ENCODE measurements at places on chromosomes 2 and 18.

DNA sequence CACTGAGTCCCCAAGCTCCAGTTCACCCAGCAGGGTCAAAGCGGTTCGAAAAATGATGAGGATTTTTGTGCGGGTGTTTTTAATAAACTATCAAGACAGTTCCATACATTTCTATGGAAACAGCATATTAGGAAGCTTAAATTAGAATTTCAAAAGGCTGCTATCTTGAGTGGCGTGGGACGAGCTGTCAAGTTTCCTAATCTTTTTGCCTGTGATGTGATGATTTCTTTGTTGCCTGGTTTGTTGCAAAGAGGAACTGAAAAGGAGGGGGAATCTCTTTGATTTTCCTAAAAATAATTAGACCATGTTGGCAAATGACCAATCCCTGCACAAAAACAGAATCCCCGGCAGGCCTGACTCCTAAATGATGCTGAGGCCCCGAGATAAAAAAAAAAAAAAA is 66.1 kb upstream of the ATG16L1 start:
- DNase-seq, result no peak

DNA sequence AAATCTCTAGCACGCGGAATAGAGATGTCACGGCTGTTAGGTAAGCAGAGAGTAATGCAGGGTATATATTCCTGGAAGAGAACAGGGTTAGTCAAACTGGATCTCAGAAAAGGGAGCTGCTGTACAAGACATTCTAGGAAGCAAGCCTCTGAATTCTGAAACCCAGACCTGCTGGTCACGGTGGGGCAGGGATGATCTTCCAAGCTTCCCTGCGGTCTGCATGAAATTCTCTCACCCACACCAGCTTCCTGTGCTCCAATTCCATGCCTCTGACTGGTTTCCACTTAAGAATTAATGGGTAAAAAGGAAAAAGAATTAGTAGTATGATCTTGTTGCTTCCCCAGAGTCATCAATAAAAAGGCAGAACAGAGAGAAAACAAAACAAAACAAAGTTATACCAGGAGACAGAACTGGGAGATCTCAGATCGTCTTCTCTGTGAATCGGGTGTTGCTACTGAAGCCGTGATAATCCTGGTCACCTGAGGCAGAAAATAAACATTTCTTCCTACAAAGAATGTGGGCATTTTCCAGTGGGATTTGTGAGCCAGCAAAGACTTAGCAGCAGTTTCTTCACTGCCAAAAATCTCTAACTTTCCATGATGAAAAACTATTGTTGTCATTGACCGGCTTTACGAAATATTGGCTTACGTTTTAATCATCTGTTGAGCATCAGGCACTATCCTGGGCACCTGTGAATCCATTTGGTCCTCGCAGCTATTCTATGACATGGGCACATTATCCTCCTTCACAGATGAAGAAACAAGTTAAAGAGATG is 5.3 kb upstream of the CYP27C1 start:
- DNase-seq, result no peak

DNA sequence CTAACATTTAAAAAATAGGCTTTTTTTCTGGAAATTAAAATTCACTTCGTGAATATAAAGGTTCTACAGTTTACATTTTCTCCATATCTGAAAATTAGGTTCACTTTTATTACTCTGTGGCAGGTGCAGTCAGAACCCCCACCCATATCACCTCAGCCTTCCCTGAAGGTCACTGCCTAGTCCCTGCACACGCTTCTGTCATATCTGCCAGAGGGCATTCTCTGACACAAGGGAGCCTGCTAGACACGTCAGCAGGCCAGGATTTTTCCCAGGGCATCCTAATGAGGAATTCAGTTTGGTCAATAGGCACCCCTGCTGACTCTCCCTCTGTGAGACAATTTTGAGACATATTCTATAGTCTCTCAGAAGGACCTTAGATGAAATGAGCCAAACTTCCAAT is 475.7 kb upstream of the PKDCC start:
- no peak for DNase-seq

DNA sequence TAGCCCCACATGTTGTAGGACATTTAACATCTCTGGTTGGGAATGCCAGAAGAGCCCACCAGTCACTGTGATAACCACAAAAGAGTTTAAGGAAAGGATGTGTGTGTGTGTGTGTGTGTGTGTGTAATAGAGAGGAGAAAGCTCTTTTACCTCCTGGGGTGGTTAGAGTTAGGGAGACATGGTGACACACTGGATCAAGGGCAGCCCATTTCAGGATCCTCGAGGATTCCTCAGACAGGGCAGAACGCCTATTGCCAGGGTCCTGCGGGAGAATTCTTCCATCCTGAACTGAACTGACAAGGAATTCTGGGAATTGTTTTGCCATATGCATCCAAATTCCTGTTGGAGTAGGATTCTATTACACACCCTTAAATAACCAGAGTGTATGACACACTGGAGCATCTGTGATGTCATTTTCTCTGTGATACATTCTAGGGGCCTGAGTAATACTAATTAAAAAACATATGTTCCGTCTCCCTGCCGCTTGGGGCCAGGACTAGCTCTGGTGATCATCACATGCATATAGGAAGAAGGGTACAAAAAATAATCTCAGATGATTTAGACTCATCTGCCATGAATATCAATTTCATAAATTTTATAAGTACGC is 156.4 kb upstream of the MMADHC start:
- no peak for DNase-seq

- DNase-seq, result no peak
Observed at GRCh38 chr2:135124924-135125886, 73.1 kb downstream of the RAB3GAP1 start.

- no peak for DNase-seq
Observed at GRCh38 chr2:201345625-201346213, 11.4 kb downstream of the FLACC1 start.

DNA sequence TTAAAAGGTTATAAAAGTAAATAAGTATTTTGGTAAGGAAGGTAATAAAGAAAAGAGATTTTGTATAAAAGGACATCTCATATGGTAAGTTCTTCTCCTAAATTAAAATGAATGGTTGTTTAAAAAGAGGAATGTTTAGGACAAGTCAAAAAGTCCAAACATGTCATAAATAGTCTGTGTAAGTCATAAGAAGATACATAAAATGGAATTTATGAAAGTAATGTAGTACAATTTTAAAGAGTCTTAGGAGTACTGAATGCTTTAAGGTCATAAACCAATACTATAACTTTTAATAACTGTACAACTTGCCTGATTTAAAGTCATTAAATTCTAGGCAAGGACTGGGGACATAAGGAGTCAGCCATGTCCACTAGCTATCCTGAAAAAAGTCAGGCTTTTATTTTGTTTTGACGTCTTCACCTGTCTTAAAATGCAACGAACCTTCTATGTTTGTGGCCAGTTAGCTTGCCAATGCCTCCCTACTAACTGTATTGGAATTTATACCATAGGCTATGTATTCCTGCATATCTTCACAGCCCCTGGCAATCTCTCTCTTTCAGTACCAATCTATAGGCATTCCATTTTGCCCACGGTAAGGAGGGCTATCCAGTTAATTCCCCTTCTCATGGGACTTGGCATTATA is 312.3 kb upstream of the LRRTM4 start:
- DNase-seq, result no peak

DNA sequence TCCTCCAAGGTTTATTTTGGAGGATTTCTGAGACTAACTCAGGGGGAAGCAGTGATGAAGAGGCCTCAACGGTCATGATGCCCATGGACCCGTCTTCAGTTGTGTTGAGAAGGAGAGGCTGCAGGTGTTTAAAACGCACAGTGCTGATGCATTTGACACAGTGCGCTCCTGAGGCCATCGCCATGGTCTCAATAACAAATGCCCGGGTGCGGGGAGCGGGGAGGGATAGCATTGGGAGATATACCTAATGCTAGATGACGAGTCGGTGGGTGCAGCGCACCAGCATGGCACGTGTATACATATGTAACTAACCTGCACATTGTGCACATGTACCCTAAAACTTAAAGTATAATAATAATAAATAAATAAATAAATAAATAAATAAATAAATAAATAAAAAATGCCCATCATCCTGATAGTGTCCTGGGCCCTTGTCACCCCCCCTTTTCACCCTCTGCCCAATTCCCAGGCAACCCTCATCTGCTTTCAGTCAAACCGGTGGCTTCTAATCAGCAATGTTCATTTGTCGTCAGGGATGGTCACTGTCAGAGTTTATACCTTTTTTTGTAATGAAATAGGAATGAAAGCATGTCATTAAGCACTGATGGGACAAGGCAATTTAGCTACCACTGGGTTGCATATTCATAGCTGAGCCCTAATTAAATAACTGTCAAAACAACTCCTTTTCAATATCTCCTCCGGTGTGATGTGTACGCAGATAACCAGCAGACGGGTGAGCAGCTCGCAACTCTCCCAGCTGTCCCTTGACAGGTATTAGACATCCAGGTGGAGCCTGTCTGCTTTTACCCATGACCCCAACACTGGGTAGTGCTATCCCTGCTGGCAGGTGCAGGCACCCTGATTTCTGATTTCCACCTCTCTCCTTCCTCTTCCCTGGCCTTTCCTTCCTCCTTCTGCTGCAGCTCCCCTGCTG is 95.9 kb downstream of the KCNF1 start:
- no peak for DNase-seq

DNA sequence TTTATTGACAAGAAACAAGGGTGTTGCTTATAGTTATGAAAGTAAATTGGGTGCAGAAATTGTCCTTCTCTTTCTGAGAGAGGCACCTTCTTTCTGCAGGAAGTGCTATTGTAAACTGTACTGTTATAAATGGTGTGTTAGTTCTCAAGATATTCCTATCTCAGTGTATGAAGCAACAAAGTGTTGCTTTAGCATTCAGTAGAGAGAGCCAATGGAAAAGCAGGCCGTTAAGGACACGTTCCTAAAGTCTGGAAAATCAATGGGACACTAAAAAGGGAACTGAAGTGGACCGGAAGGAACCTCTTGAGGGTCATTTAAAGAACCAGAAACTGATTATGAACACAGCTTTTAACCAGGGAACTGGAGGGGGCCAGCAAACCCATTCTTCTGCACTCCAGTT is 510.0 kb upstream of the ZEB2 start:
- DNase-seq, result no peak

GRCh38 chr2:113996671-113997594 is 107.0 kb downstream of the ACTR3 start:
- DNase-seq, result no peak

DNA sequence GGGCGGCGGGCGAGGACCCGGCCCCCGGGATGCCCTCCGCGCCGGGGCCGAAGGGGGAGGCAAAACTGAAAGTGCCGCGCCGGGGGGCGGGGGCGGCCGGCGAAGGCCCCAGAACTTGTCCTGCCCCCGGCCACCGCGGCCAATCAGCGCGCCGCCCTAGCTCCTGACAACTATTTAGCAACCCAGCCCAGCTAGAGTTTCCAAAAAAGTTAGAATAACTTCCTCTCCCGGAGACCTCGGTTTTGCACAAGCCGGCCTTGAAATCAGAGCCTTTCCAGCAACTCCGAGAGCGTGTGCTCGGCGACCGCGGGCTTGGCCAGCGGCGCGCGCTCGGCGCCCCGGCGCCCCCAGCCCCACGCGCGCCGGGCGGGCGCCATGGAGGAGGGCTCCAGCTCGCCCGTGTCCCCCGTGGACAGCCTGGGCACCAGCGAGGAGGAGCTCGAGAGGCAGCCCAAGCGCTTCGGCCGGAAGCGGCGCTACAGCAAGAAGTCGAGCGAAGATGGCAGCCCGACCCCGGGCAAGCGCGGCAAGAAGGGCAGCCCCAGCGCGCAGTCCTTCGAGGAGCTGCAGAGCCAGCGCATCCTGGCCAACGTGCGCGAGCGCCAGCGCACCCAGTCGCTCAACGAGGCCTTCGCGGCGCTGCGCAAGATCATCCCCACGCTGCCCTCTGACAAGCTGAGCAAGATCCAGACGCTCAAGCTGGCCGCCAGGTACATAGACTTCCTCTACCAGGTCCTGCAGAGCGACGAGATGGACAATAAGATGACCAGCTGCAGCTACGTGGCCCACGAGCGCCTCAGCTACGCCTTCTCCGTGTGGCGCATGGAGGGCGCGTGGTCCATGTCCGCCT is at the start of gene TWIST2:
Gene TWIST2, plus strand, starts transcription at position 245 of the 850 bp plus-strand sequence. Its CDS starts 131 bp downstream, at position 376.
- no peak for DNase-seq

DNA sequence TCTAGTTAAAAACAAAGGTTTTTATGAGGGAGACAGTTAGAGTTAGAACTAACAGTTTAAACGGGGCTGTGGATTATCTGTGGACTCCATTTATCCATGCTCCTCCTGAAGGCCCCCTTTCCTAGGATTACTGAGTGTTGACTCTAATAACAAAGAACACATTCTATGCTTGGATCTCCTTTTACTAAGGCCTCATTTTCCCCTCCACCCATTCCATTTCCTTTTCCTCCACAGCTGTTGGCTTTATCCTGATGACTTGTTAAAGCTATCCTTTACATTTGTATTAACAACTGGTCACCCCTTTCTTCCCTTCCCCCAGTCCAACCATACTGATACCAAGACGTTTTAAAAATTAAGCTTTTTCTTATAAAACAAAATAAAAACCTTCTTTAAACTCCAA is 220.6 kb downstream of the SRBD1 start:
- DNase-seq, result no peak

- no peak for DNase-seq
Observed at GRCh38 chr2:23250371-23250770, 134.6 kb upstream of the KLHL29 start.

DNA sequence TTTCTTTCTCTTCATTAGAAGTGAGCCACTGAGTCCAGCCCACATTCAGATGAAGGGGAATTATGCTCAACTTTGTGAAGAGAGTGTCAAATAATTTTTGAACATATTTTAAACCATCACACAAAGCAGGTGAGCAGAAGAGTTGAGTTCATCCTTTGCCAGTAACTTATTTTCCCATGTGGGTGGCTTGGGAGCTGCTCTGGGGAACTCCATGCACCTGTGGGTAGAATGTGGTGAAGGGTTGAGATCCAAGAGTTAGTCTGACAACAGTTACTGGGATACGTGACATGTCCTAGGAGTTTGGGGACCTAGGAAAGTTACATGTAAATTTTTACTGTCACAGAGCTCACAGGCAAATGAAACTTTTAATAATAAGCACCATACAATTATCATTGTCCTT is 21.6 kb downstream of the MAPK4 start:
- no peak for DNase-seq

DNA sequence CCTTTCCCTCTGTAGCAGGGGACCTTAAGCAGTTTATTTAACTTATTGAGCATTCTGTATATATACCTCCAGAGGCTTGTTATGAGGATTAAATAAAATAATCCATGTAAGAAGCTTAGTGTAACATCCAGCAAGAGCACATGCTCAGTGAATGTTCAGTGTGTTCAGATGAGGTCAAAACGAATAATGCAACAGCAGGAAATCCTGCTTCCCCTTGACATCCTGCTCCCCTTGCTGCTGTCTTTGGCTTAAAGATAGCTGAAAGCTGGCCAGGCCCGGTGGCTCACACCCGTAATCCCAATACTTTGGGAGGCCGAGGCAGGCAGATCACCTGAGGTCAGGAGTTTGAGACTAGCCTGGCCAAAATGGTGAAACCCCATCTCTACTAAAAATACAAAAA is 68.7 kb downstream of the COL4A4 start:
- DNase-seq, result no peak
